ENCODE measurements at places on chromosomes 6 and 20. TPM values are rescaled to one million over a fixed set of nuclear protein-coding genes. Genes with fewer than 3 reads are reported as not detected.

- no peak for DNase-seq
Observed at GRCh38 chr20:3843490-3843889, 3.1 kb upstream of the MAVS start.

GRCh38 chr6:140051521-140052512 lies 677.4 kb upstream of the CITED2 start:
- peak; percentile 6 for DNase-seq

GPR6 gene
- 0.27 TPM for total RNA-seq

DNA sequence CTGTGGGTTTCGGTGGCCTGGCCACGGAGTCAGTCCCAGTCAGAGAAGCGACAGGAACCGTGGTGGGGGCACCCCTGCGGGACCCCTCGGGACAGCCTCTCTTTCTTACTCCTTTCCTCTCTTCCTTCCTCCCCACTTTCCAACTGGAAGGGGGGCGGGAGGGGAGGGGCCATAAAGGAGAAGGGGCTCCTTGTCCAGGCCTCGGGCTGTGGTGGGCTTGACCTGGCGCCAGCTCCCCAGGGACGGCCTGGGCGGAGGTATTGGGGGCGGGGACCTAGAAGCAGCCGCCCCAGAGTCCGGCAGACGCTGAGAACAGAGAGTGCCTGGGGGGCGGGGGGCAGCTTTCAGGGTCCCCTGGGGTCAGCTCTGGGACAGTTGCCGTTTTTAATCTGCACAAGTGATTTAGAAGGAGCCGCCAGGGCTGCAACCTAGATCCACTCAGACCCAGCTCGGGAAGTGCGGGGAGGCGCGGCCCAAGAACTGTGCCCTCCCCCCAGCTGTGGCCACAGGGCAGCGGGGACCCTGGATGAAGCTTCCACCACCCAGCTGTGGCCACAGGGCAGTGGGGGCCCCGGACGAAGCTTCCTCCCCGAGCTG lies 6.4 kb upstream of the ABHD16B start:
- DNase-seq: no peak

DNA sequence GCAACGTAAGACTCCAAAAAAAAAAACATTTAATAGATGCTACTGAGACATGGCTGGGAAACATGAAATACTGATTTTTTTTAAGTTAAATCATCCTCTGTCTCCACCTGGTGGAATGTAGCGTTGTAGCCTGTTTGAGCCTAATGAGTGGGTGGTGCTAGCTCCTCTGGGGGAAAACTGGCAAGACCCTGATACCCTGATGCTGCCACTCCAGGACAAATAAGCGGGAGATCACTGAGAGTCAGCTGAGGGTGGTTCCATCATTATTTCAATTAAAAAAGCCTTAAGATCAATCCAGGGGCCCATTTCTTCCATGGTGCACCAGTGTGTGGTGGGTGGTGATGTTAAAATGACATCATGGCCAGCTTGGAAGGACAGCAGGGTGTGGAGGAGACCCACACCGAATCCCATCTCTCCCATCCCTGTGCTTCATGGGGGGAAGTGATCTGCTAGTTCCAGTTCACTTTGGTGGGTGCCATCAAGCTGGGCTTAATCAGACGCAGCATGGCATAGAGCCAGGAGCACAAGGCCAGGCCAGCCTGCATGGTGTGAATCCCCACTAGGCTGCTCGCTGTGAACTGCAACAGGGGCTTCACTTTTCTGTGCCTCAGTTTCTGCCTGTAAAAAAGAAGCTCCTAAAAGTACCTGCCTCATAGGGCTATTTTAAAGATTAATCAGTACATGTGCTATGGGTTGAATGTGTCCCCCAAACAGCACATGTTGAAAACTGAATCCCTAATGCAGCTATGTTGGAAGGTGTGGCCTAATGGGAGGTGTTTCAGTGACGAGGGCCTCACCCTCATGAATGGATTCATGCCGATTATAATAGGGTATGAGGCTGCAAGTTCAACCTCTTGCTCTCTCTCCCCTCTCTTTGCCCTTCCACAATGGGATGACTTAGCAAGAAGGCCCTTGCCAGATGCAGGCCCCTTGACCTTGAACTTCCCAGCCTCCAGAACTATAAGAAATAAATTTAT lies 13.0 kb upstream of the MRPS10 start:
- no peak for DNase-seq

DNA sequence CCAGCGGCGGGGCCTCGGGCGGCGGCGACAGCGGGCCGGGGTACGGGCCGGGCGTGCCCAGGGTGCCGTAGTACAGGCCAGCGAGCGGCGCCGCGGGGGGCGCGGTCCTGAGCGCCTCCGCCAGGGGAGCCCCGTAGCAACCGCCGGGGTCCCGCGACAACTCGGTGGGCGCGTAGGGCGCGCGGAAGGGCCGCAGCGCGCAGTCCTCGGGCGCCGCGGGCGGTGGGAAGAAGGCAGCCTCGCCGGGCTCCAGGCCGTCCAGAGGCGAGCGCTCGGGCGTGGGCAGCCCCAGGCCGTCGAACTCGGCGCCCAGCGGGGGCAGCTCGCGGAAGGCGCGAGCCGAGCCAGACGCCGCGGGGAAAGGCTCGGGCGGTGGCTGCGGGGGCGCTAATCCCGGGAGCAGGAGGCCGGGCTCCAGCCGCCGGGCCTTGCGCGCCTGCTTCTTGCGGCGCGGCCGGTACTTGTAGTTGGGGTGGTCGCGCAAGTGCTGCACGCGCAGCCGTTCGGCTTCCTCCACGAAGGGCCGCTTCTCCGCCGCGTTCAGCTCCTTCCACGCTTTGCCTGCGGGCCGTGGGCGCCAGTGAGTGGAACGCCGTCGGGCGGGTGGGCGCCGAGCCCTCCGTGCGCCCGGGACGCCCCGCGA lies 916 bp downstream of the SOX18 start:
- DNase-seq: no peak

TP53TG5 gene
- not detected for total RNA-seq

GRCh38 chr6:96197241-96197640 lies 181.5 kb downstream of the FUT9 start:
- no peak for DNase-seq

- DNase-seq: no peak
Observed at GRCh38 chr6:142707255-142707654, 237.7 kb downstream of the HIVEP2 start.

DNA sequence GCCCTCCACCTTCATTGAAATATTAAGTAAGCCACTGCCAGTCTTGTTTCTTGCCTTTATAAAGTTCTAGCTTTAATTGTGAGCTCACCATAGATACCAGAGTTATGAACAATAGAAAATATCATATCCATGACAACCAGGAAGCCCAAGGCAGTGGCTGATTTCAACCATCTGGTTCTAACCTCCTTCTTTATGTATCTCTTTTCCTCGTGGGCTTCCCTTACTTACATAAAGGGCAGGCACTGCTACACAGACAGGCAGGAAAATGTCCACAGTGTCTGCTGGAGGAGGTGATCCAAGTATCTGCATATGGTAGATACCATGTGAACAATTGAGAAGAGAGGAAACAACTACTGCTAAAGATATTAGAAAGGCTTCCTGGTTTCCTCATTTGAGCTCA lies 65.2 kb upstream of the PRND start:
- DNase-seq: no peak

VGLL2 gene
- total RNA-seq: not detected

ZNF391 gene
- 6.6 TPM for total RNA-seq

PRR18 gene
- total RNA-seq: 0.54 TPM

PRDM1 gene
- total RNA-seq: 0.45 TPM

MATN4 gene
- not detected for total RNA-seq

DNA sequence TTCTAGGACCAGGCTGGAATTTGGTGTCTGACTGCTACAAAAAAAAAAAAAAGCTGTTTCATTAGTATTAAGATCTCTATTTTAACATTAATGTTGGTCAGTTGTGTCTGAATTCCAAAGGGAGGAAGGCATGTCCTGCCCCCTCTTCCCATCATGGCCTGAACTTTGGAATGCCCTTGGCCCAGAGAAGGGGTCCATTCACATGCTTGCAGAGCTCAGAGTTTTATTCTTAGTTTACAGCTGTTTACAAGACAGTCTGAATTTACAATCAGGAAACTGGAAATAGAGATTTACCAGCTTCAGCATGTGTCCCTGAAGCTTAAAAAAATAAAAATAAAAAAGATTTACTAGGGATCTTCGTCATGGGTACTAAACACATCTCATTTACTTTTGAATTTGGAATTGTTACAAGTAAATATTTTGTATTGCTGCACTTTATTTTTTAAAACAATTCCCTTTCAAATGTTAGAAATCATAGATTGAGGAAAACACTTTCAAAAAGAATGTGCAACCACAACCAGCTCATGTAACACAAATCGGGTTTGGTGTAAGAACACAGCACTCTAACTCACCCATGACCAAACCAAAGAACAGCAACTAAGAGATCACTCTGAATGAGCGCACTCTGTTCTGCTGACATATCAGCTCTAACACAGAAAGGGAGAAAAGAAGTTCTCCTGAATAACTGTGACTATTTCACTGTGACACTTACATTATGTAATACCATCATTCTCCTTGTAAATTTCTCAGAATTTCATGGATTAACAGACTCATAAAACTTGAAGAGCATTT lies 6.6 kb upstream of the SERPINB6 start:
- no peak for DNase-seq
